K562 (cell line): ENCODE measurements at places on chromosomes 16 and 17. TPM values are rescaled to one million over a fixed set of nuclear protein-coding genes. Genes with fewer than 3 reads are reported as not detected.

DNA sequence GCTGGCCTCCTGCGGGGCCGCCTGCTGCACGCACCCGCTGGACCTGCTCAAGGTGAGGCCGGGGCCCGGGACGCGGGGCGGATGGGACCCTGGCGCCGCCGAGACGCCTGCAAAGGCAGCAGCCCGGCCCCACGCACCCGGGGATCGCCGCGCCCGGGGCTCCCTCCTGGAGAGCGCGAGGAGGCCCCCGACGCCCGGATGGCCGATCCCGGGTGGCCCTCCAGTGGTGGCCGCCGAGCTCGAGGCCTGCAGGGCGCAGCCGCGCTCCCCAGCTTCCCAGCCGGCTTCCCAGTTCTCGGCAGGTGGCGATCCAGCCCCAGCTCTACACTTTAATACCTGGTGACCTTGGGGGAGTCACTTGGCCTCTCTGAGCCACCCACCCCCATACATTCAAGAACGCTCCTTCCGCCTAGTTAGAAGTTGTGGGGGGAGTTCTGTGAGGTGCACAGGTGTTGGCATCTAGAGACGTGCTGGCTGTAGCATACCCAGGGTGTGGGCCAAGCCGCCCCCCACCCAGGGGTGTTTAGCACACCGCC lies 452 bp downstream of the SLC25A10 start:
- peaks cover 89% of the 10 kb centered on the region for H3K4me1 ChIP-seq
- H3K36me3 ChIP-seq: peaks cover 54% of the 10 kb centered on the region; the same call in 2 of the 3 replicates
- H3K27ac ChIP-seq: peak overlapping the region; percentile 88
- H3K27me3 ChIP-seq: no peaks in the 10 kb centered on the region
- peak; percentile 72 for DNase-seq

GRCh38 chr16:3170440-3171180 lies 17.4 kb upstream of the OR1F1 start:
- peaks cover 4% of the 10 kb centered on the region; the same call in 1 of the 2 replicates for H3K27me3 ChIP-seq
- H3K4me1 ChIP-seq: peaks cover 2% of the 10 kb centered on the region; the same call in 2 of the 3 replicates
- no peak for DNase-seq
- no peak overlapping the region for H3K4me3 ChIP-seq

DNA sequence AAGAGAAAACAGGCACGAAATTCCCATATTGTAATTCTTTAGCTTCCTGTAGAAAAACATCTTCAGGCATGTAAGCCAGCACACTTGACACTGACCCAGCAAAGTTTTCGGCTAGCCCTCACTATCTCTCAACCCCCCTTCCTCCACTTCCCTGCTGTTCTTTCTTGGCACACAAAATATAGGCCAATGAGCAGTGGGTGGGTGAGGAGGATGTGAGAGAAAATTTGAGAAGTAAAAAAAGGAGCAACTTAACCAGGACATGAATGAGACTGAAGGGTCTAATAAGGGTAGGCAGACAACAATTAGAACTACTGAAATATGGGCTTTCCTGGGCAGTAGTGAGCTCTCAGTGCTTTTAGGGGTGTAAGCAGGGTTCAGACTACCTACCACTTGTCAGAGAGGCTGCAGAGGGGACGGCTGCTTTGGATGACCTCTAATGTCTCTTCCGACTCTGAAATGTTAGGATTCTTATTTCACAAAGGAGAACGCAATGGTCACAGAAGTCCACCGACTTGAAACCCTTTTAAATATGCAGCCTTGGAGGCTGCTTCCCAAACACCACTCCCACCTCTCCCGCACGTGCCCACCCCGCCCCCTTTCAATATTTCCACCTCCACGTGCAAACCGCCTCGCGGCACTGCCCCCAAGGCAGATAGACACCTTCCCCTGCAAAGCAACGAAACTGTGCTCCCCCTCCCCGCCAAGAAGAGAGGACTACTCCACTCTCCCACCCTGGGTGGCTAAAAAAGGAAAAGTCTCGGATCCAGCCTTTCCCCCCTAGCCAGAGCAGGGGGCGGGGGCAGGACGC lies 889 bp downstream of the MBTD1 start:
- peak overlapping the region; percentile 98 for H3K27ac ChIP-seq
- peaks cover 16% of the 10 kb centered on the region for H3K4me1 ChIP-seq
- DNase-seq: peak; percentile 40
- H3K27me3 ChIP-seq: no peaks in the 10 kb centered on the region
- H3K4me3 ChIP-seq: peak overlapping the region; percentile 86
- peaks cover 66% of the 10 kb centered on the region for H3K36me3 ChIP-seq

- no peak overlapping the region for H3K27ac ChIP-seq
- peaks cover 29% of the 10 kb centered on the region for H3K4me1 ChIP-seq
- DNase-seq: no peak
- H3K4me3 ChIP-seq: no peak overlapping the region
- H3K27me3 ChIP-seq: no peaks in the 10 kb centered on the region
Measured at GRCh38 chr17:17077101-17077500, 34.8 kb downstream of the MPRIP start.

DNA sequence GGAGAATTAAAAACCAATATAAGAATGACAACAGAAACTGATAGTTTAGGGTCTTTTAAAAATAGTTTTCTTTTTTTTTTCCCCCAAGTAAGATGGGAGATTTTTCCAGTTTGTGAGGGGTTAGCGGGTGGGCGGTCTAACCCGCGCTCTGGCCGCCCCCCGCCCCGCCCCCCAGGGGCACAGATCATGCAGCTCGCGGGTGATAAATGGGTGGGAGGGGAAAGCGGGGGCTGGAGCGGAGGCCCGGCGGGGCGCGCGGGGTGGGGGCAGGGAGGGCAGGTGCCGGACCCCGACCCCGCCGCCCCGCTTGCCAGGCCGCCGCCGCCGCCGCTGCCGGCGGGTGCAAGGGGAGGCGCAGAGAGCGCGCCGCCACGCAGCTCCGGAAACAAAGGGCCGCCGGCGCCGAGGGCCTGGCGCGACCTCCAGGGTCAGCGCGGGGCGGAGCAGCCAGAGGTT lies 60.1 kb upstream of the GSE1 start:
- H3K36me3 ChIP-seq: peaks cover 9% of the 10 kb centered on the region; the same call in 2 of the 3 replicates
- H3K4me1 ChIP-seq: peaks cover 16% of the 10 kb centered on the region
- H3K4me3 ChIP-seq: peak overlapping the region; percentile 92
- no peaks in the 10 kb centered on the region for H3K27me3 ChIP-seq

Gene TBC1D3L
- total RNA-seq: 0.40 TPM in 1 of 2 replicates, not detected in the other

Gene TP53TG3
- total RNA-seq: 2.8 TPM in 2 replicates

Gene DLX3
- total RNA-seq: not detected in 2 replicates
